ENCODE measurements at places on chromosomes 12 and 14.

- peaks cover 77% of the 10 kb centered on the region for H3K27me3 ChIP-seq
- peak overlapping the region; percentile 17 for H3K27ac ChIP-seq
- no peaks in the 10 kb centered on the region for H3K36me3 ChIP-seq
Measured at GRCh38 chr14:60722357-60723115, 1.6 kb downstream of the SIX4 start.

DNA sequence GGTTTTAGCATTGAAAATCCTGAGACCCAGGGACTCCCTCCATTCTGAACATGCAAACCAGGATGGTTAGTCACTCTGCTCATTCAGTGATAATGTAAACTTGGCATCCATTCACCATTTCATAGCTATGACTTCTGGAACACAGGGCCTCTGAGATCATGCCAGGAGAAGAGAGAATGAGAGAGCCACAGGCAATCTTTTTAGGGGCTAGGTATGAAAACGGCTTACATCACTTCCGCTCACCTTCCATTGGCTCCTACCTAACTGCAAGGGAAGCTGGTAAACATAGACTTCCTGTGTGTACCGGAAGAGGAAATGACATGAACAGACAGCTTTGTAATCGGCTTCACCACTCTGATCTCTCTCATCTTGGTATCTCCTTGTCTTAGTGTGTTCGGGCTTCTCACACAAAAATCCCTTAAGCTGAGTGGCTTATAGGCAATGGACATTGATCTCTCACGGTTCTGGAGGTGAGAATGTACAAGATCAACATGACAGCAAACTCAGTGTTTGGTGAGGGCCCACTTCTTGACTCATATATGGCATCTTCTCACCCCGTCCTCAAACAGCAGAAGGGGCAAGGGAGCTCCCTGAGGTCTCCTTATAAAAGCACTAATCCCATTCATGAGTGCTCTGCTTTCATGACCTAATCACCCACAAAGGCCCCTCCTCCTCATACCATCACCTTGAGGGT is 465.9 kb upstream of the TBX3 start:
- no peaks in the 10 kb centered on the region for H3K36me3 ChIP-seq
- no peak for DNase-seq
- no peaks in the 10 kb centered on the region for H3K27me3 ChIP-seq
- H3K4me3 ChIP-seq, result no peak overlapping the region

DNA sequence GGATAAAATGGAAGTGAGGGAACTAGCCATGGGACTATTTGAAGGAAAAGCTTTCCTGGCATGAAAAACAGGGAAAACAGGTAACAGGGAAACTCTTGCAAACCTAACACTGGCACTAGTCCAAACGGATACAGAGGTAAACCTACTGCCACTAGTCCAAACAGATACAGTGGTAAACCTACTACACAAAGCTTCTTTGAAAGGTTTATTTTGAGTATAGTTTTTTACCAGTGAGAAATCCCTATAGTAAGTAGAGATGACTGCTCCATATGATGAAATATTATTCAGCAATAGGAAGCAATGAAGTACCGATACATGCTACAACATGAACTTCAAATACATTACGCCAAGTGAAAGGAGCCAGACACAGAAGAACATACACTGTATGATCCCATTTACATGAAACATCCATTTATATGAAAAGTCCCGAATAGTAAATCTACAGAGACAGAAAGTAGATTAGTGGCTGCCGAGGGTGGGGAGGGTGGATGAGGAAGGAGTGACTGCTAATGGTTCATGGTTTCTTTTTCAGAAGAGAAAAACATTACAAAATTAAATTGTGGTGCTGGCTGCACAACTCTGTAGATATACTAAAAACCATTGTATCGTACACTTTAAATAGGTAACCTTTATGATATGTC is 25.5 kb downstream of the SPTLC2 start:
- H3K27ac ChIP-seq, result peak overlapping the region; percentile 57
- peaks cover 73% of the 10 kb centered on the region for H3K4me1 ChIP-seq
- H3K27me3 ChIP-seq, result no peaks in the 10 kb centered on the region
- peaks cover 61% of the 10 kb centered on the region for H3K36me3 ChIP-seq
- peak overlapping the region; percentile 29 for H3K4me3 ChIP-seq

DNA sequence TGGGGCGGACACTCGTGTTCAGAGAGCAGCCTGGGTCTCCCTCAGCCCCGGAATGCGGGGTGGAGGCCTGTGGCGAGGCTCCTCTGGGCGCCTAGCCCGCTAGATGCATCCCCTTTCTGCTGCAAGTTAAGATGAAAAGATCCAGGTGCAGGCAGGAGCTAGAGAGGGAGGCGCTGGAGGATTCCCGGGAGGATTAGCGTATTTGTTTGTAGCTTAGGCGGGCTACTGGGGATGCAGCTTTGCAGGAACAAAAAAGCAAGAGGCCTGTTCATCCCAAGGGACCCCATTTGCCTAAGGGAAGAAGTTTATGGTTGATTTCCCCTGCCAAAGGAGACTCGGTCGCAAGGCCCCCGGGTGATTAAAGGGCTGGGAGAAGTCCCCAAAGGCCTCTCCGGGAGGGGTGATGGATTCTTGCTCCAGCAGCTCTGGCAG is 824 bp downstream of the CCDC177 start:
- H3K27me3 ChIP-seq, result peaks cover 61% of the 10 kb centered on the region
- DNase-seq, result no peak
- H3K27ac ChIP-seq, result no peak overlapping the region
- H3K4me1 ChIP-seq, result peaks cover 14% of the 10 kb centered on the region
- peaks cover 2% of the 10 kb centered on the region for H3K36me3 ChIP-seq

GRCh38 chr14:84543859-84544258 is 986.1 kb upstream of the FLRT2 start:
- H3K4me3 ChIP-seq, result no peak overlapping the region
- H3K27ac ChIP-seq, result no peak overlapping the region
- no peak for DNase-seq
- no peaks in the 10 kb centered on the region for H3K27me3 ChIP-seq
- H3K4me1 ChIP-seq, result no peaks in the 10 kb centered on the region

DNA sequence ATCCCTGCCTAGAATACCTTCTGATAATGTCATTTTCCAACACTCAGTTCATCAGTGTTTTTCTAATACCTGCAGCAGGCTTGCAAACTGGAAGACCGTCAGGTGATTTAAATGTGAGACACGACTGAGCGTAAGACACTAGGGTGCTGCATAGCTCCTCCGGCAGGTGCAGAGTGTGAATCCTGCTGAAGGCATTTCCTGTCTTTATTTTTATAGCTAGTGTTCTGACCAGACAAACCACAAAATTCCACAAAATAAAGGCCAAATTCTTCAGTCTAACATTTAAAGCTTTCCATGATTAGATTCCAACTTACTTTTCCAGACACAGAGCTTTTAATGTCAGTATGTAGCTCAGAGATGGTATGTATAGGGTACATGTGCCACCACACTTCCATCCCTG is 70.7 kb downstream of the BBS10 start:
- no peaks in the 10 kb centered on the region for H3K27me3 ChIP-seq
- no peak for DNase-seq
- no peaks in the 10 kb centered on the region for H3K36me3 ChIP-seq
- no peak overlapping the region for H3K27ac ChIP-seq
- peaks cover 8% of the 10 kb centered on the region for H3K4me1 ChIP-seq

DNA sequence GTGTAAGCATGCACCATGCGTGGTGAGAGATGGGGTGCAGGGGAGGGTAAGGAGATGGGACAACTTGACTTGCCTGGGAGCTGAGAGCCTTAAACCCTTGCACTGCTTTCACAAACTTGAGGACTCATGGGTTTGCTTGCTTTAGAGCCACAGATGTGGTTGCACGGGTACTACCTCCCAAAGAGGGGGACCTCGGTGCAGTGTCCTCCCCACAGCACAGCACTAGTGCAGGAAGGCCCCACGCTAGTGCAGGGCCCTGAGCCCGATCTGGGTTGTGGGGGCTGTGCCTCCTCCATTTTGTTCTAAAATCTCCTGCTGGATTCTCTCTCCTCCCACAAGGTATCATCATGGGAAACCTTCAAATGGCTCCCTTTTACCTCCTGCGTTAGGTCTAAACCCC is 11.2 kb downstream of the KRT72 start:
- no peak overlapping the region for H3K4me3 ChIP-seq
- H3K4me1 ChIP-seq, result peaks cover 35% of the 10 kb centered on the region

GRCh38 chr14:34610101-34610500 is 19.8 kb downstream of the SNX6 start:
- H3K27ac ChIP-seq, result no peak overlapping the region
- no peak overlapping the region for H3K4me3 ChIP-seq
- no peaks in the 10 kb centered on the region for H3K27me3 ChIP-seq

DNA sequence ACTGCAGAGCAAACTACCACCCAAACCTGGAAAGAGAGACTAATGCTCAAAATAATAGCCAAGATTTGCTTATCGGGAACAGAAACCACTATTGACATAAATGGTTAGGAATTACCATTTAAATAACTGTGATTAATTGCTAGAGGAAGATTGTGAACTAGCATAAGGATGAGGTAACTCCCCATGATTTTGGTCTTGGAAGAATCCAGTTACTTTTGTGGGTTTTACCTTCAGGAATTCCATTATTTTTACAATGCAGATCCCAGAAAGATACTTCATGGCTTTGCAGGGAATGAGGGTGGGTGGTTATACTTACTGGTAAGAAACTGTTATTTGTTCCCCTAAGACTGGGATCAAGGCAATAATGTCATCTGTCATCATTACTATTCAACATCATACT is 652.9 kb upstream of the FLRT2 start:
- DNase-seq, result no peak
- H3K27ac ChIP-seq, result no peak overlapping the region
- no peak overlapping the region for H3K4me3 ChIP-seq
- no peaks in the 10 kb centered on the region for H3K27me3 ChIP-seq
- H3K36me3 ChIP-seq, result no peaks in the 10 kb centered on the region

DNA sequence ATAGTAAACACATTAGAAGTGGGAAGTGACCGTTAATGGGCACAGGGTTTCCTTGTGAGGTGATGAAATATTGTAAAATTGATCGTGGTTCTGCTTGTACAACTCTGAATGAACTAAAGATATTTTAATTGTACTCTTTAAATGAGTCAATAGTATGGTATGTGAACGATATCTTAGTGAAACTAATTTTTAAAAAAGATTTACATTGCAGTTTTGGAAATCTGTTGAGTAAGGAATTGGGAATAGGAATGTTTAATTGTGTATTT is 1.7 kb downstream of the ZNF410 start:
- peak overlapping the region; percentile 98 for H3K4me3 ChIP-seq
- no peak for DNase-seq
- H3K4me1 ChIP-seq, result peaks cover 46% of the 10 kb centered on the region
- H3K27ac ChIP-seq, result peak overlapping the region; percentile 21
- H3K27me3 ChIP-seq, result no peaks in the 10 kb centered on the region

- no peak overlapping the region for H3K27ac ChIP-seq
- DNase-seq, result no peak
- H3K4me1 ChIP-seq, result peaks cover 11% of the 10 kb centered on the region
- H3K27me3 ChIP-seq, result peaks cover 2% of the 10 kb centered on the region
Measured at GRCh38 chr12:89363084-89363483, 10.8 kb upstream of the DUSP6 start.

- H3K4me1 ChIP-seq, result no peaks in the 10 kb centered on the region
- no peak overlapping the region for H3K27ac ChIP-seq
- H3K4me3 ChIP-seq, result no peak overlapping the region
- DNase-seq, result no peak
- no peaks in the 10 kb centered on the region for H3K36me3 ChIP-seq
Measured at GRCh38 chr12:70994217-70994788, 73.8 kb upstream of the PTPRR start.

GRCh38 chr14:24418492-24418873 is 11.0 kb downstream of the CBLN3 start:
- H3K27ac ChIP-seq, result no peak overlapping the region
- no peak overlapping the region for H3K4me3 ChIP-seq
- H3K27me3 ChIP-seq, result peaks cover 8% of the 10 kb centered on the region
- H3K36me3 ChIP-seq, result no peaks in the 10 kb centered on the region
- H3K4me1 ChIP-seq, result no peaks in the 10 kb centered on the region
- no peak for DNase-seq

GRCh38 chr14:55125403-55125802 is 3.6 kb upstream of the LGALS3 start:
- H3K4me3 ChIP-seq, result no peak overlapping the region
- peak overlapping the region; percentile 50 for H3K27ac ChIP-seq
- DNase-seq, result peak; percentile 26
- peaks cover 44% of the 10 kb centered on the region for H3K4me1 ChIP-seq
- peaks cover 38% of the 10 kb centered on the region for H3K27me3 ChIP-seq

GRCh38 chr12:49776858-49777257 is 35.5 kb downstream of the TMBIM6 start:
- no peak overlapping the region for H3K27ac ChIP-seq
- peaks cover 17% of the 10 kb centered on the region for H3K27me3 ChIP-seq
- peaks cover 13% of the 10 kb centered on the region for H3K4me1 ChIP-seq
- no peaks in the 10 kb centered on the region for H3K36me3 ChIP-seq

GRCh38 chr12:28242496-28243309 is 52.4 kb downstream of the CCDC91 start:
- DNase-seq, result no peak
- no peak overlapping the region for H3K4me3 ChIP-seq
- H3K27me3 ChIP-seq, result no peaks in the 10 kb centered on the region
- H3K36me3 ChIP-seq, result peaks cover 1% of the 10 kb centered on the region

DNA sequence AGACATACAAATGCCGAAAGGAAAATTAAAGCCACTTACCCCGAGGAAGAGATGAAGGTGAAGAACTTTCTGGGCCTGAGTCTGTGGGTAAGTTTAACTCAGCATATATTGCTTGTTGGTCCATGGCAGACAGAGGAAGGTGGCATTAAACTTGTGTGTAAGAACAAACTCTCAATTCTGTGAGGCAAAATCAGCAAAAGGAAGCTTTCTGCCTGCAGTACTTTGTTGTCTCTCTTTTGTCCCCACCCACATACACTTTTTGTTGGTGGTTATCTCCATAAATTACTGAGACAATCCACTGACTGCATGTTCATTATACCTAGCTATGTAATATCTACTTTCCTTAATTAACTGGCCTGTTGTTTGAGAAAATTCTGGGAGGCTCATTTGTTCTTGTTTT is at the start of gene KLRB1:
Gene KLRB1, minus strand, starts transcription at position 201 of the 400 bp plus-strand sequence. Its CDS starts 77 bp downstream, at position 124.
- H3K4me3 ChIP-seq, result peak within 1 kb of the TSS; percentile 20
- DNase-seq, result no peak
- peaks cover 18% of the 10 kb centered on the region for H3K4me1 ChIP-seq
- no peaks in the 10 kb centered on the region for H3K27me3 ChIP-seq
- peak within 1 kb of the TSS; percentile 58 for H3K27ac ChIP-seq

DNA sequence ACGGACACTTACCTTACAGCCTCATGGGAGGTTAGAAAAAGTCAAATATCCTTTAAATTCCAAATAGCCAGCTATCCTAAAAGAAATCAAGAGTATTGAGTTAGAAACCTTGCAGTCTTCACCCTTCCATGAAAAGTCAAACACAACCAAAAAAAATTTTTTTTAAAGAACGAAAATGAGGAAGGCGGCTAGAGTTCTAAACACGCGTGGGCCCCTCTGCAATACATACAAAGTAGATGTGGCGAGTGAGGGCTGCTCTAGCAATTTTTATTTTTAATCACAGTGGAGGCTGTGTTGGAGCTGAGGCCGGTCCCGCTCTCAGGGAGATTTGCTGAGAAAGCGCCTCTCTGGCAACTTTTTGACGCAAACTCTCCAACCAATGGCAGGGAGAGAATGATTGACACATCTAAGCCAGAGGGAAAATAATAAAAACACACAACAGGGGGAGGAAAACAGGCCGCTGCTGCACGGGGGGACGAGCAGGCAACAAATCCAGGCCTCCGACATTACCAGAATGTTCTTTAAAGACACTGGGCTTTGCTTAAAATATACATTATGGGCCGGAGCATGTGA is at the start of gene OTX2:
Gene OTX2, minus strand, starts transcription at position 333 of the 573 bp plus-strand sequence. CDS start 5,023 bp downstream, outside the sequence.
- no peak for DNase-seq
- peak within 1 kb of the TSS; percentile 84 for H3K27ac ChIP-seq
- H3K36me3 ChIP-seq, result peaks cover 8% of the 10 kb centered on the region
- peaks cover 13% of the 10 kb centered on the region for H3K4me1 ChIP-seq
- peaks cover 82% of the 10 kb centered on the region for H3K27me3 ChIP-seq

- H3K4me3 ChIP-seq, result no peak overlapping the region
- no peaks in the 10 kb centered on the region for H3K4me1 ChIP-seq
- H3K36me3 ChIP-seq, result no peaks in the 10 kb centered on the region
- DNase-seq, result no peak
Measured at GRCh38 chr14:87133073-87133801, 859.7 kb downstream of the GALC start.
